Esophagus squamous epithelium (tissue), 5 donors: ENCODE measurements at places on chromosomes 2 and 18. TPM values are rescaled to one million over a fixed set of nuclear protein-coding genes. Genes with fewer than 3 reads are reported as not detected.

Gene ECEL1
- not detected for total RNA-seq

GRCh38 chr2:15691586-15692310 lies 100.1 kb downstream of the DDX1 start:
- DNase-seq = no peak

GRCh38 chr2:2648094-2648493 lies 317.0 kb upstream of the MYT1L start:
- DNase-seq = no peak

Gene SH3BP4
- 20.9 TPM for total RNA-seq

DNA sequence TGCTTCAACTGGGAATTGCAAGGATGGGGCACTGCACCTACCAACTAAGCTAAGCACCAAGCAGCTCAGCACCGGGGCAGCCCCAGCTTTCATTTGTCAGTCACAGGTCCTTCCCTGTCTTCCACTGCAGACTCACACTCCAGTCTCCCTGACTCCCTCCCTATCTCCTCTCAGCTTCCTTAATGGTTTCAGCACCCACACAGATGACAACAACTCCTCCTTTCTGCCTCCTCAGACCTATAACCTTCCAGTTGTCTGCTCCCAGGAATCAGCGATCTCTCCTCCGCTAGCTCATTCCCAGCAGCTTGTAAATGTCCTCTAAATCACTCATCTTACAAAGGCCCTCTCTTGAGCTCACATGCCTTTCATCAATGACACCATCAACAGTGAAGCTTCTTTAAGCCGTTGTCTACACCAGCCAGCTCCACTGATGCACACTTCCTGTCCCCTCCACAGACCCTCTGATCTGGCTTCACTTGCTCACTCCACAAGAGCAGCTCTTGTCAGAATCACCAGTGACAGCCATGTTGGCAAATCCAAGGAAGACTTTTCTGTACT lies 32.1 kb downstream of the CLASP1 start:
- DNase-seq = no peak

DNA sequence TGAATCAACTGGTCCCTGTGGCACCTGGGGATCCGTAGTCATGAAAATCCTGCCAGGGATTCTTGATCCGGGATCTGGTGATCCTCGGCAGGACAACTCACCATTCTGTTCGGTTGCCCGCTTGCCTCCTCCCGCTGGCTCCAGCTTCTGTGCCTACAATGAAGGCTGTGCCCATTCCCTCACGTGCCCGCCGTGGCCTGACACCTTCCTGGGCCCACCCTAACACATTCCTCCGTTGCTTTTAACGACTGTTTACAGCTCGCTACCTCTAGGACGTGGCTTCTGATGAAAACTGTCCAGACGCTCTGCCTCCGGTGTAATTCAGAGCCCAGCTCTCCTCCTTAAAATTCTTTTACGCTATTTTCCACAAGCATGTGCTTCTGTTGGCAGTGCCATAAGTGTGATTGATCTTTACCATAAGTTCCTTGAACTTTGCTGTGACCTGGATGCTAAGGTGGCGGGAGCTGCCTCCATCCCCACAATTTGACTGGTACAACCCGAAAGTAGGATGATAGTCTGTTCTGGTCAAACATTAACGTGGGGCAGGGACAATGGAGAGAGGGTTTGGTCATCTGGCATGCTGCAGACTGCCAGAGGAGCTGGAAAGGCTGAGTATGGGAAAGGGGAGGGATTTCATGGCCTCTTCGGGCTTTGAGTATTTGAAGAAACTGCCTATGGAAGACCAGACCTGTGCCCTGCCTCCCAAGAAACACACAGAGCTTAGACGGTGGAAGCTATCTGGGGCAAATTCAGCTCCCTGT lies 206.8 kb upstream of the TNP1 start:
- DNase-seq = no peak
